ENCODE measurements at places on chromosomes 1 and 21.

DNA sequence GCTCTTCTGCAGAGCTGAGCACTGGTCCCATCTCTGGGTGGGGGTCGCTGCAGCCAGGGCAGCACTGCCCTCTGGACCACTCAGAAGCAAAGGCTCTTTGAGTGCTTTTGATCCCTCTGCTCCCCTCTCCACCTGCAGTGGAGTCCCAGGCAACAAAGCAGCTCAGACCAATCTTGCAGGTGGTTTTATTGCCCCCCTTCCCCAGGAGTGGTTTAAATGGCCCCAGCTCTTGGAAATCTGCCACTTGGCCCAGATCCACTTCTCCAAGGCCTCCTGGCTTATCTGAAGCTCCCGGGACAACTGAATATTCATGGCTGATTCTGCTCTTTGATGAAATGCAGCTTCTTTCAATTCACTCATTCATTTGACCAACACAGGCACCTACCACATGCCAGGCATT is 2.7 kb downstream of the STUM start:
- DNase-seq, result no peak

DNA sequence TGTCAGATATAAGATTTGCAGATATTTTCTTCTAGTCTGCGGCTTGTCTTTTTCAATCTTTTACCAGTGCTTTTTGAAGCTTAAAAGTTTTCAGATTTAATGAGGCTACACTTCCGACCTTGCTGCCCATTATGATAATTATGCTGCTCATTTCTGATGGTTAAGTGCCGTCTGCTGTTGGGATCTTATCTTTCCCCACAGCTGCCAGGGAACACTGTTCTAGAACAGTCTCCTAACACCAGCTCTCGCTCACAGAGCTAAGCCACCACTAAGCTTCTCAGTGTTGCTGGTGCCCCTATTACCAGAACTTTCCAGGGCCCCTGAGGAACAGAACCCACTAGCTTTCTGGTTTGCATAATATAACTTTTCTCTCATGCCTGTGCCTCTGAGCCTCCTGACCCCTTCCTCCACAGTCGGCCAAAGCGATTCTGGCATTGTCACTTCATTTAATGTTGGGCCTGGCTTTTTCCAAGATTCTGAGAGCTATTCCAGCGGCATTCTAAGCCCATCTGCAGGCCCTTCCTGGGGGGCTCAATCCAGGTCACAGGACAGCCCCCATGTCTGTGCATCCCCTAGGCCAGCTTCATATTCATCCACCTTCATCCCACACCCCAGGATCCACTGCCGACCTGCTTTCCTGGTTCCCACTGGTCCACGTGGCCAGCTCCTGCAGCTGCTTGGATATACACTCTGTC is 237.0 kb downstream of the PTPRU start:
- DNase-seq, result no peak

DNA sequence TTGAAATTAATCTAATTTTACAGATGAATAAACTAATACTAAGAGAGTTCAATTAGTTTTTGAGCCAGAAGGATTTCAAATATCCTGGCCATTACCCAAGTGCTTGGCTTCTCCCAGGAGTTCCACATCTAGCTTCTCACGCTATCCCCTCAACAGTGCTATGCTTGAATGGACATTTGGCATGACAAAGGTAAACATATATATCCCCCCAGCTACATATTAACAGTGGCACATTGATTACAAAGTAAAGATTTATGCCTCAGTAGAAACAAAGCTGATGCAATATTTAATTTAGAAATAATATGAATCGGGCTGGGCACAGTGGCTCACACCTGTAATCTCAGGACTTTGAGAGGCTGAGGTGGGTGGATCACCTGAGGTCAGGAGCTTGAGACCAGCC is 434.6 kb upstream of the PRMT6 start:
- no peak for DNase-seq

DNA sequence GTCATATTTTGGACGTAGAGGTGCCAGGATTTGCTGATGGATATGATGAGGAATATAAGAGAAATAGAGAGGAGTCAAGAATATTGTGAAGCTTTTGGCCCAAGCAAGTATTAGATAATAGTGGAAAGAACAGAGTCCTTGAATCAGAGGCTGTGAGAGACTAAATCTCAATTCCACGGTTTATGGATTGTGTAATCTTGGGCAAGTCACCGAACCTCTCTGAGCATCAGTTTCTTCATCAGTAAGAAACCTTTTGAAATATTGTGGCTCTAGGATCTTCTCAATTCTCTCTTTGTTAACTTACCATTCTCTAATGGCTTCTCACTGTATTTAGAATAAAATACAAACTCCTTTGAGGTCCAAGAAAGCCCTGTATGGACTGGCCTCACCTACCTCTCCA is 77.6 kb downstream of the RPS6KA1 start:
- DNase-seq, result no peak

DNA sequence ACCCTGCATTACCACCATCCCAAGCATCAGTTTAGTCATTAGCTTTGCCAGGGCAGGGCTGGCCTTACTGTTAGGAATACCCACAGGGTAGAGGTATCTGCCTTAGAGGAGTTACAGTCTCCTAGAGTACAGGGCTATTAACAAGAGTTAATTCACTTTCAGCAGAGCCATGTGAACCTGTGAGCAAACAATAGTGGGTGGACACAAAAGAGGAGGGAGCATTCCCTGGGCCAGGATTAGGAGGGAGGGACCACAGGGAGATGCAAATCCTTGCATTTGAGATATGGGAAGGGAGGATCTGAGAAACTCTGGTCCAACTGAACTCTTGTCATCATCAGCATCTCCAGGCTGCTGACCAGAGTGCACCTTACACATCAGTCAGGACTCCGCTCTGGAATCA is 51.1 kb upstream of the IGSF21 start:
- no peak for DNase-seq

- no peak for DNase-seq
Measured at GRCh38 chr1:223105568-223105967, 37.5 kb downstream of the TLR5 start.

DNA sequence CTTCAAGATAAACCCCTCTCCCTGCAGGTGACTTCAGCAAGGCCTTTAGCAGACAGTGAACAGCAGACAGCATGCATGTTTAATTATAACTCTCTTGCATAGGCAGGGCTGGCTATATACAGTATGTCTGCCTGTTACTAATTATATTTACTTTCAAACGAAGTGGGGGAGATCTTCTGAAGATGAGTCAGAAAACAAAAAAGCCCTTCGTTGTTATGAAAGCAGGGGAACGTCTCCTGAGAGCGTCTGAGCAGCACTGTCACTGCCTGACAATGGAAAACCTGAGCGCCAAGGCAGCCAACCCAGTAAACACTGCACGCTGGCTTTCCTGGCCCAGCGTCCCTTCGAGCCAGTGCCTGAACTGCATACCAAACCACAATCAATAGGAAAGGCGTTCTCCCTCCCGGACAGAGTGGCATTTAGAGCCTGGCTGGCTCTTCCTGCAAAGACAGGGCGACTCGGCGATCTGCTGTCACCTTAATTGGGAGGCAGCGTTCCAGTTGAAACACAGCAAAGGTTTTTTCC is 54.1 kb downstream of the TOMM20 start:
- DNase-seq, result peak; percentile 40

DNA sequence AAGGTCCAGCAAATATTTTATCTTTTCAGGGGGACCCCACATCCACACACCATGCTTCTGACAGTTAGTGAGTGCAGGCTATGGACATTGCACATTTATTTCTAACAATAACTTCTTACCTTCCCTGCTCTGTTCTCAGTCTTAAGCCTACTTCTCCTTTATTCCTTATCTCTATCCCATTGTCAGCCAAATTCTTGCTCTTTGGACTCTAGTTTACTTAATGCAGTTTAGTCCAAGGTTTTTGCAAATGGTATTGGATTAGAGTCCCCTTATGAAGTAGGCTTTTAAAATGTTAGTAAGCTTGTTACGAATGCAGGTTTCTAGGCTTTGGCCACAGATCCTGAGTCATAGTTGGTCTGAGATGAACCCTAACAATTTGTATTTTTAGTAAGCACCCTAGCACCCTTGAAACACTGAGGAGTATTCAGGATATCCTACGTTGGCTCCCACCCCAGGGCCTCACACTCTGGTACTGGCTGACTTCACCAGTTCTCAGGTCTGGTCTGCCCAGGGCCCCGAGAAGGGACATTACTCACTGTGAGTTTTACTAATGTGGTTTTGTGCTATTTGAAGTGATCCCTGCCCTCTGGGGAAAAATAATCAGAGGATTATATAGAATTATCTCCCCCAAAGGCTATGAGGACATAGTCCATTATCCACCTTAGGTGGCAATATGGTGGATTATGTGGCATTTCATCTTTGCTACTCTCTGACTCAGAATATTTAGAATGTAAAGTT is 239.5 kb downstream of the TGFB2 start:
- DNase-seq, result peak; percentile 52

GRCh38 chr1:97797403-97798183 is 123.2 kb downstream of the DPYD start:
- DNase-seq, result no peak

Measured in A549 (cell line).